ENCODE measurements at places on chromosomes 4 and X.

GRCh38 chr4:762211-763190 is 56.9 kb downstream of the PCGF3 start:
- DNase-seq: no peak

DNA sequence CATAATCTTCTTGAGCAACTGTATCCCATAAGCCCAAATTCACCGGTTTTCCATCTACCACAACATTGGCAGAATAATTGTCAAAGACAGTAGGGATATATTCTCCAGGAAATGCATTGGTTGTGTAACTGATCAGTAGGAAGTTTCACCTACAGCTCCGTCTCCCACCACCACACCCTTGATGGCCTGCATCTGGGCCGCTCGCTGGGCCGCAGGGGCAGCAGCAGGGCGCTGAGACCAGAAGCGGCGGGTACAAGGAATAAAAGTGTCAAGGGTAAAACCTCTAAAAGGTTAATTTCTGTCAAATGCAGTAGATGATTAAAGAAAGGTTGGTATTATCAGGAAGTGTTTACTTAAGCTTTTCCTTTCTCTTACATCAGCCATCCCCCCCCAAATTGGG is 167.6 kb upstream of the DKK2 start:
- no peak for DNase-seq

DNA sequence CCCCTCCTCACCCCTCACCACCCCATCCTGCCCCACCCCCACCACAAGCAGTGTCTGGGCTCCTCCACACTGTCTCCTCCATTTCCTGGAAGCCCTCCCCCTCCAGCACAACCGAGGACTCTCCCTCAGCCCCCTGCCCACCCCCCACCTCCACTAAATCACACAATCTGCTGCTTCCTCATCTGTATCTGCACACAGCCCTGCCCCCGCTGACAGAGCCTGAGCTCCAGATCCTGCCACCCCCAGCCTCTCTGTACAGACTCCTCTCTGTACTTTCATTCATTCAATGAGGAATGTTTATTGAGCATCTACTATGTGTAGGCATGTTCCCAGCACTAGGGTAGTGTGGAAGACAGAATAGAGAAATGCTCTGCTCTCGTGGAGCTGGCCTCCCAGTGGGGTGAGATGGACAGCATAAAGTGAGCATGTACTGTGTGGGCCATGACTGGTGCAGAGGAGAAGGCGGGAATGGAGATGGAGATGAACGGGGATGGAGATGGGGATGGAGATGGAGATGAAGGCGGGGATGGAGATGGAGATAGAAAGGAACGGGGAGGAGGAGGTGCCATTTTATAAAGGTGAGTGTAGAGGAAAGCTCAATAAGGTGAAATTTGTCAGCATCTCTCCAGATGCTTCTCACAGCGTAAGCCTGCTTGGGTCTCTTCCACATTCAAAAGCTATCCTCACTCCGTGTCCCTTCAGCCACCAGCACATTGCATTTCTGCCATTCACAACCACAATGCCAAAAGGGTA is 2.5 kb upstream of the PPP2R2C start:
- DNase-seq: no peak

GRCh38 chr4:47471591-47471990 is 8.1 kb upstream of the COMMD8 start:
- DNase-seq: no peak

DNA sequence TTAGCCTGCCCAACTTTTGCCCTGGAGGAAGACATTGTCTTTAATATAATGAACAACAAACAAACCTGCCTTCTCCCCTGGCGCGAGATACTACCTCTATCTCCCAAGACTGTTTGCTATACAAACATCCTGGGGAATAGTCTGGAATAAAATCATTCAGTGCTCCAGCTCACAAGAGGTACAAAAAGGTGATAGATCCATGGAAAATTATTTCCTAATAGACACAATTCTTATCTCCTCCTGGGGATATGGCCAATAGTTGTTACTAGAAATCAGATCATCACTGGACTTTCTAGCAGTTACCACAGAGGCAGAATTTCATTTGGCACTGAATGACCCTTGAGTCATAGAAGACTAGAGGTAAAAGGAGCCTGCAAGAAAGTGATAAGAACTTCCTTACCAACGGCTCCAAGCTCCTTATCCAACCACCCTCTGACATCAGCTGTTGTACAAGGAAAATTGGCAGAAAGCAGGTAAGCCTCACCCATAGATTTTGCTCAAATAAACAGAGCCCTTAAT is 38.1 kb downstream of the MID1 start:
- no peak for DNase-seq

GRCh38 chr4:5712517-5712916 is 1.5 kb downstream of the EVC start:
- DNase-seq: no peak

- no peak for DNase-seq
Observed at GRCh38 chrX:25020391-25020904, 4.7 kb upstream of the ARX start.

DNA sequence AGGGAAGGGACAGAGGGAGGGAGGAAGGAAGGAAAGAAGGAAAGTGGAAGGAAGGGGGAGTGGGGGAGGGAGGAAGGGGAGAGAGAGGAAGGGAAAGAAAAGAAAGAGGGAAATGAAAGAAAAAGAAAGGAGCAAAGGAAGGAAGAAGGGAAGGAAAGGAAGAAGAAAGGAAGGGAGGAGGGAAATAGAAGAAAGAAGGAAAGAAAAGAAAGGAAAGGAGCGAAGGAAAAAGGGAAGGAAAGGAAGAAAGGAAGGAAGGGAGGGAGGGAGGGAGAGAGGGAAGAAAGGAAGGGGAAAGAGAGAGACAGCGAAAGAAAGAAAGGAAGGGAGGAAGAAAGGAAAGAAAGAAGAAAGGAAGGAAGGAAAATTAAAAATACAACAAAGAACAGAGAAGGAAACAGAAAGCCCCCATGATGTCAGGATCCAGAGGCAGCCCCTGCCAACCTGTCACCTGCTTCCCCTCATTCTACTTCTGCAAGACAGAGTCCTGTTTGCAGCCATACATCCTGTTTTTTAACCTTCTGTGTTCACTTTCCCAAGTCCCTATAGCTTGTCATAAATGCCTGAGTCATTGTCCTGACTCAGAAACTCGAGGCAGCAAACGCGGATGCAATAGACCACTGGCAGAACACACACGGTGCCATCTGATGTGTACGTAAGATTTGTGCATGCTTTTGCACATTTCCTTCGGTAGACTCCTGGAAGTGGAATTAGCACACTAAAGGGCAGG is 77.0 kb upstream of the C4orf50 start:
- no peak for DNase-seq

GRCh38 chrX:37959212-37960021 is 46.9 kb upstream of the SYTL5 start:
- DNase-seq: no peak

Data from thoracic aorta (tissue), 2 donors.